ENCODE measurements at places on chromosomes 16 and 17.

GRCh38 chr17:77693776-77694175 lies 264.7 kb upstream of the TNRC6C start:
- no peak for DNase-seq

DNA sequence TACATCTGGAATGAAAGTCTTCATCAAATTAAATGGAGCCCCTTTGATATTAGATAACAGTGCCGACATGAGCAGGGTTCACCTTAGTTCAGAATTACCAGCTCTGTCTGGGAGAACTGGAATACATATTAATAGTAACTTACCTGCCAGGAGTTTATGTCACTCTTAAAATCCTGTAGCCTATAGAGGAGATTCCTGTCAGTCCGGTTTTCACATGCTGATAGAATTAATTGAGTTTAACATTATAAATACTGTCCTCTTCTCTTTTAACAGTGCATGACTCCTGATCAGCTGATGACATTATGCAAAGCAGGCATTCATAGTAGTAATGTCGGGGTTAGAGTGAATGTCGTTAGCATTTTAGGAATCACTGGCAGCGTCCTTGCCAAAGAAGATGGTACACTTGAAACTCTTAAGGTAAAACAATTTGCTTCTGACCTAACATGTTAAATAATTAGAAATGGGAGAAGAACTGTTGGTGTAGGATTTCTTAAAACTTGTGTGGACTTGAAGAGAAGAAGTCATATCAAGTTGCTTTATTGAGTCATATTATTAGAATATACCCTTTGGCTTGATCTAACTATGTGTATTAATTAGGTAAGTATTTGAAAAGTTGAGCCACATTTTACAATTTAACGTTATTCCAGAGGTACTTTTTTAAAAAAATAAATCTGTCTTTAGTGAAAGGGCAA lies 34.3 kb downstream of the HEATR3 start:
- DNase-seq = no peak

DNA sequence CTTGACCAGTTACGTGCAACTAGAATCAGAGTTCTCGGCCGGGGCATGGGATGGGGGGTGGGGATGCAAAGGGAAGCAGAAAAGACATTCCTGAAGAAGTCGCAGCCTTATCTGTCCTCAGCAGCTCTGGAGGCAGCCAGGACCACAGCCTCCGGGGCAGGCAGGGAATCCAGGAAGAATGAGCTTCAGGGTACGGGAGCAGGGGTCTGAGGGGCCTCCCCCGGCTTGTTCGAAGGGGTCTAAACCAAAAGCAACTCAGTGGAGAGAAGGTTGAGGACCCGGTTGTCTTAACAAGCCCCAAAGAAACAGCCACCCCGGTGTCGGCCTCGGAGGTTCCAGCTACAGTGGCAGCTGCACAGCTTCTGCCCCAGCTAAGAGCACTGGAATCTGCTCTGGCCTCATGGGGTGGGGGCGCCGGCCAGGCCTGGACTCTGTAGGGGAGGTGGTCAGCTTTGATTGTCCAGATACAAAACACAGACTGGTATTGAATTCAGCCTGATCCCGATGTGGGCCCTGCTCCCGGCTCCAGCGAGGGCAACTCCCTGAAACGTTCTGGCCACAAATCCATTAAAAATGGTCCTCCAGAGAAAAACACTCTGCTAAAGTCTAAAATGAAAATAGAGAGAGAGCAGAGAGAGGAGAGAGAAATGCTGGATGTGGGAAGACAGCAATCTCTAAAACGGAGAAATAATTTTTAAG lies 7.7 kb downstream of the HOXB4 start:
- no peak for DNase-seq

DNA sequence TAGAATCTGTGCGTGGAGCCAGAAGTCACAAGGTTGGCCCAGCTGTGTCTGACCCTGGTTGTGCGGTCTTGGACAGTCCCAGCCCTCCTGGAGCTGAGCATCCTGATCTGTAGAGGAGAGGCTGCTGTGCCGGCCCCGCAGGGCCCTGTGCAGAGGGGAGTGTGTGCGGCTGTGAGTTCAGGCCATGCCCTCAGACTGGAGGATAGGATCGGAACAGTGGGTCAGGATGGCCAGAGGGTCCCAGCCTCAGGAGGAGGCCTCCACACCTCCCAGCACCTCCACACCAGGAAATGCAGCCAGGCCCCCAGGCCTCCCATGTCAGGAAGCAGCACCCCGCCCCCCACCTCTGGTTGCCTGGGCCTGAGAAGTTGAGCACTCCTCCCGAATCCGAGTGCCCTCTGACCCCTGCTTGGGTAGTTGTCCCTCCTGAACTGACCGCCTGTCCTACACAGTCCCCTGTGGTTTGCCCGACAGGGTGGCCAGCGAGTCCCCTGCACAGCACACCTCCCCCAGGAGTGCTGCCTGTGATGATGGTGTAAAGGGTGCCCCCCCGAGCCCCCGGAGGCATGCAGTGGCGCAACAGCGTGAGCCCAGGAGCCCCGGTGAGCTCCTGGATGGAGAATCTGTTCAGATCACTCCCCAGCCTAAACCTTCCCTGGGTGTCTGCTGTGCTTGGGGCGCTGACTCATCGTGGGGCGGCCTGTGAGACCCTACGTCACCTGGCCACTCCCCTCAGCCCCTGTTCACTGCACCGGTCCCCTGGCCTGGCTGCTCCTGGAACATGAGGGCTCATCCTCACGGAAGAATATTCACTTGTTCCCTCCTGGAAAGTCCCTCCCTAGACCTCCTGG lies 285.2 kb downstream of the SEC14L1 start:
- no peak for DNase-seq

DNA sequence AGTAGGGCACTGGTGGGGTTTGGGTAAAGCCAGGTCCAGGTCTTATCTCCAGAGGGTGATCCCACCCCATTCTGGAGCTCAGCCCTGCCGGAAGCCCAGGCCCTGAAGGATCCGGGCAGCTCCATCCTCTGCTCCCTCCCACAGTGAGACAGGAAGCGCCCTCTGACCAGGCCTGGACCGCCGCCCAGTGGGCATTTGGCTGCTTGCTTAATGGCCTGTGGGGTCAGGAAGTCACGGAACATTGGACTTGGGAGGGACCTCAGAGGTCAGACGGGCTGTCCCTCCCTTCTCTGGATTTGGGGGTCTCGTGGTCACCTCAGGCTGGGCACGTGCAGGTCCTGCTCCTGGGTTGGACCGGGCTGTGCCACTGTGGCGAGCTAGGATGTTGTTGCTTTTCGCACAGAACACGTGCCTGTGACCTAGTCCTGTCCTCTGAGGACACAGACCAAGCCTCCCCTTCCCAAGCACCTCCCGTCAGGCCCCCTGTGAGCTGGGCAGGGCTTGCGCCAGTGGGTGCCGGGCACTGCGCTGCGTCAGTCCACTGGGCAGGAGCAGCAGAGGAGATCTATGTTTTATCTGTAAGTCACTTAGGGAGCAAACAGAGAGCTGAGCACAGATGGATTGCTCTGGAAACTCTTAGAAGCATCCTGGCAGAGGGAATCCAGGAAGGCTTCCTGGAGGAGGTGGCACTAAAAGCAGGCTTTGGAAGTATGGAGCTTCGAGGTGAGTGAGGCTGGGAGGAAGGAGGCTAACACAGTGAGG lies 49.4 kb upstream of the GSE1 start:
- no peak for DNase-seq

- DNase-seq = no peak
These were observed 272.4 kb upstream of the CDH11 start for GRCh38 chr16:65394281-65394680.

GRCh38 chr17:55830699-55831471 lies 80.0 kb downstream of the PCTP start:
- DNase-seq = no peak

GRCh38 chr16:4315186-4316107 lies at the start of gene GLIS2:
GLIS2 (plus strand) TSS chr16:4316067; CDS start chr16:4332281, 16,214 bp downstream.
- DNase-seq = no peak

DNA sequence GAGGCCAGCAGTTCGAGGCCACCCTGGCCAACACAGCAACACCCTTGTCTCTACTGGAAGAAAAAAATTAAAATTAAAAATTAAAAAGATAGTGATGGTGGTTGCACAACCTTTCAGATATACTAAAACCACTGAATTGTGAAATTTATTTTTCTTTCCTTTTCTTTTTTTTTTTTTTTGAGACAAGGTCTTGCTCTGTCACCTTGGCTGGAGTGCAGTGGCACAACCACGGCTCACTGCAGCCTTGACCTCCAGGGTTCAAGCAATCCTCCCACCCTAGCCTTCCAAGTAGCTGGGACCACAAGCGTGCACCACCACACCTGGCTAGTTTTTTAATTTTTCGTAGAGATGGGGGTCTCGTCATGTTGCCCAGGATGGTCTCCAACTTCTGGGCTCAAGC lies 254.4 kb downstream of the SLC39A11 start:
- DNase-seq = no peak

DNA sequence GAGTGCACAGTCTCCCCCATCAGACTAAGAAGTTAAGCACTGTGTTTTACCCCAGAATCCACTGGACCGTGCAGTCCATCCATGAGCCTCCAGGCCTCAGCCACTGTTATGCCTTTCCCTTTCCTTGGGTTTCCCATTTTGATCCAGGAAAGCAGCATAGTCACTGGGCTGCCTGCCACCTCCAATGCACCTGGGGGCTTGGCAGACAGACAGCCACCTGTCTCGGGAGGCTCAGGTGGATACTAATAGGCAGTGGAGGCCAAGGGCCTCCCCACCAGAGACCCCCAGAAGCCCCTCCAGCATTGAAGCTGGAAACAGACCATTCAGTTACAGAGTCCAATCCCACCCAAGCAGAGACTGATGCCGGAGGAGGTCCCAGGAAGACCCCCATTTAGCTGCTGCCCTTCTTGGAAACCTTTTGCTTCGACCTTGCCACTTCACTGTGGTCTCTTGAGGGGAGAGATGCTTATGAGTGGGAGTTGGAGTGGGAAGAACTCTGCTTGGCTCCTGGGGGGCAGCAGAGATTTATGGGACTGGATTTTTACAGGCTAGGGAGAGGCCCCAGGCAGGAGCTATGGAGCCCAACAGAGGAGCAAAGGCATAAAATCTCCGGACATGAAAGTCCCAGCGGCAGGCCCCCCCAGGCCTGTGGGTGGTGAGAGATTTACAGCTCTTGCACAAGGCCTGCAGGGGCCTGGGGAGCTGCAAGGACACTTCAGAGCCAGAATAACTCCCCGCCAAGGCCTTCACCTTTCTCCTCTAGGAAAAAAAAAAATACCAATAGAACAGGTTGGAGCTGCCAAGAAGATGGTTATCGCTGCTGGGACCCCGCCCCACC lies 12.2 kb upstream of the SP2 start:
- DNase-seq = no peak

GRCh38 chr16:77307426-77308162 lies 108.4 kb downstream of the SYCE1L start:
- no peak for DNase-seq

GRCh38 chr17:46772475-46773220 lies 45.8 kb downstream of the WNT3 start:
- DNase-seq = no peak
